Left renal pelvis (tissue), 4 donors: ENCODE measurements at places on chromosomes 3 and 15. TPM values are rescaled to one million over a fixed set of nuclear protein-coding genes. Genes with fewer than 3 reads are reported as not detected.

DNA sequence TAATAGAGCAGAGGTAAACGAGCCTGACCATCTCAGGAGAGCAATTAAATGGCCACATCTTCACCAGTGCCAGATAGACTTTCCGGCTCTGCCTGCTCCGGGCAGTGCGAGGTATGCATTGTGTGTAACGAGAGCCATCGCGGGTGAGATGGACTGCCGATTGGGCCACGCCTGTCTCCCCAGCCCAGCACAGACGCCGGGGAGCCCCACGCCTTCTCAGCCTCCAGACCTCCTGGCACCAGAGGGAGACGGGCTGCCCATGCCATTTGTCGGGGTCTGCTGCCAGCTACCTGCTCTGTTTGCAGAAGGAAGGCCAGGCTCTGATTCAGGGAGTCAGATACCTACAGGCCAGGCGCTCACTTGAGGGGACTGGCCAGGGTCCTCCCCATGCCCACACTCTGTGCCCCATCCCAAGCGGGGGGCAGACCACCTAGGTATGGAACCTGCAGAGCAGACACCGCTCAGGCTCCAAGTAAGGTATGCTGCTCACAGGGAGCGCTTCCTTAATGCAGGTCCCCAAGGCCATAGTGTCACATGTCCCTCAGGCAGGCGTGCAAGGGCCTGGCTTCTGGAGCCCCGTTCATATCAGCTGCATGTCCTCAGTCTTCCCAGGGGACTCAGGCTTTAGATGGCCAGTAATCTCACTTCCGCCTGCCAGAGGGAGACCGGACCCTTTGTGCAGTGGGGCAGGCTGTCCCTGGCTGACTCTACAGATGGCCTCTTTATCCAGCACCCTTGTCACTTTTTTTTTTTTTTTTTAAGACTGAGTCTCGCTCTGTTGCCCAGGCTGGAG lies 62.2 kb downstream of the DNAJB8 start:
- no peak for DNase-seq

Gene C15orf62
- 1.5 TPM for polyA plus RNA-seq

Gene P3H2
- polyA plus RNA-seq: 106 TPM

Gene UCN2
- 0.63 TPM for polyA plus RNA-seq

Gene NFKBIZ
- polyA plus RNA-seq: 12.8 TPM
